ENCODE measurements at places on chromosomes 2 and 18.

- peak; percentile 47 for DNase-seq
Measured at GRCh38 chr2:44479127-44479887, 117.6 kb downstream of the CAMKMT start.

- DNase-seq = no peak
Measured at GRCh38 chr2:122101319-122101718, 345.9 kb downstream of the TSN start.

- no peak for DNase-seq
Measured at GRCh38 chr2:11093467-11093866, 61.8 kb upstream of the SLC66A3 start.

DNA sequence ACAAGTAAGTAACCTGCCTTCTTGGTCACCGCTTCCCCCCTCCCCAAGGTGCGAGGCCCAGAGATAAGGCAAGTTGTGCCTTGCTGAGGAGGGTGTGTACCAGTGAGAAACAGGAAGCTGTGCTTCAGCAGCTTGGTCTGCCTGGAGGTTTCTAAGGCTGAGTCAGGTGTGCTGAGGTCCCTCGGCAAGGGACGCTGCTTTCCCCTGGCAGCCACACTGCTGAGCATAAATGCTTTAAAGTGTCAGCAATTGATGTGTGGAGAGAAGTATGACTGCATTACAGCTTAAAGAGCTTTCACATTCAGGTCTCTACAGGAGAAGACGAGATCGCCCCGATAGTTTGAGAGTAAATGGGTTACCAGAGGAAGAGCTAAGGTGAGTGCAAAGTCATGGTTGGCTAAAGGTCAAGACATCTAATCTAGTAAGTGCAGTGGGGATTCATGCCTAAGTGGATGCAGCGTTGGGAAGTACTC is 86.9 kb downstream of the LIMS1 start:
- peak; percentile 75 for DNase-seq

- DNase-seq = no peak
Measured at GRCh38 chr18:59823596-59824195, 76.1 kb upstream of the PMAIP1 start.

DNA sequence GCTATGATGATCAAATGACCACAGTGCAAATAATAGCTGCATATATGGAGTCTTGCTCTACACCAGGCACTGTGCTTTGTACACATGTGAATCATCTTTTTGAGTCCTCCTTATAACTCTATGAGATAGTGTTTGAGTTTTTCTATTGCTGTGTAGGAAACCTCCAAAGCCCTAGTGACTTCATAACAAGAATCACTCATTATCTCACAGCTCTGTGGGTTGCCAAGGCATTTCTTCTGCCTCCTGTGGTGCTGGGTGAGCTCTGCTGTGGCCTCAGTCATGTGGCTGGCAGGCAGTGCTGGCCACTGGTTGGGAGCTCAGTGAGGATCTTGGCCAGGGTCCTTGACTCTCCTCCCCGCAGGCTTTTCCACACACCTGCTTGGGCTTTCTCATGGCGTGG is 153.4 kb downstream of the CAPN13 start:
- no peak for DNase-seq

- DNase-seq = no peak
Measured at GRCh38 chr2:84888401-84889276, 7.8 kb upstream of the TRABD2A start.

- DNase-seq = no peak
Measured at GRCh38 chr2:206096876-206097275, 10.9 kb upstream of the INO80D start.

DNA sequence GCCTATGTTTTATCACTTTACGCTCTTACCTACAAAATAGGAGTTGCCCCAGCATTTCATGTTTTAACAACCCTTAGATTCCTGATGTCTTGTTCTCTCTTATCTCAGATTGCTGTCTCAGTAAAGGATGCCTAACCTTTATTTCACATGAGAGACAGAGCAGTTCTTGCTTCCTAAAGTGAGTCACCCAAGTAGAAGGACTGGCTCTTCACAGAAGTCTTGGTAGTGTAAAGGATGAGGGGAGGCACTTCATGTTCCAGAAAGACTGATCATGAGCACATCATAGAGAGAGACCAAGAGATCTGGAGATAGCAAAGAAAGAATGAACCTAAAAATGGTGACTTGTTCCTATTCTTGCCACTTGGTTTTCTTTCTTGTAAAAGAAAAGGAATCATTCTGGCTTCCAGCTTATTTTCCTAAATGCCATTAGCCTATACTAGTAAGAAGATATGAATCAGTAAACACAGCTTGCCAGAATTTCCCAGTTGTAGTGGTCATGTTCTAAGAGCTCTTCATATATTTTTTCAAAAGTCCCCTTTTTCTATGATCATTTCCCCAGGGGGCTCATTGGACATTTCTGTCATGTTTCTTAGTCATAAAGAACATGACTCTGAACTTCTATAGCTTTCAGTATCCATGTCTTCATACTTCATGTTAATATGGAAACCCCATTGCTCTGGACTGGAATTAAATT is 54.9 kb downstream of the MAPRE2 start:
- DNase-seq = peak; percentile 17

DNA sequence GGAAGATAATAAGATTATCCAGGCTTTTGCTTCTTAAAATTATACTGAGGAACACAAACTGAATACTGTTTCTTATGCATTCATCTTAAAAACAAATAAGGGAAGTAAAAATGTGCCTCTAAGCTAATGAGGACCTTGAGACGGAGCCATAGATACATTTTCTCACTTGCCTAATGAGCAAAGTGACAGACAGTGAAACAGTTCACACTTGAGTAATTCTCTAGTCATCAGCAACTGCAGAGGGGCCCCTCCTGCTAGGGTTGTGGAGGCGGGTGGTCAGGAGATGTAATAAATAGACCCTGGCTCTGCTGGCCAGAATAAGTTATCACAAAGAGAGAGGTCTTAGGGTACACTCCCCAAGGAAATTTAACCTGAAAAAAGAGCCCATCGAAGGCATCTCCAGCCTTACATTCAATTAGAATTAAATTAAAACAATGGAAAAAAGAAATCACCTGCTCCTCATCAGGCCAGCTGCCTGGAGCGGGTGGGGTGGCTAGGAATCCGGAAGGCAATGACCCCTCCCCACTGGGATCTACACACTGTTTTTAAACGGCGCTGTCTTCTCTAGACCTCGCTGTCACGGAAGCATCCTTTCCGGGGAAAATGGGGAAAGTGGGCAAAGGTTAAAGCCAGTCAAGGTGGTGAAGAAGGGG is 32.6 kb upstream of the INSIG2 start:
- peak; percentile 69 for DNase-seq

- DNase-seq = no peak
Measured at GRCh38 chr2:135167273-135167672, 115.2 kb downstream of the RAB3GAP1 start.

GRCh38 chr18:63603772-63604171 is 16.6 kb downstream of the SERPINB13 start:
- DNase-seq = peak; percentile 49

DNA sequence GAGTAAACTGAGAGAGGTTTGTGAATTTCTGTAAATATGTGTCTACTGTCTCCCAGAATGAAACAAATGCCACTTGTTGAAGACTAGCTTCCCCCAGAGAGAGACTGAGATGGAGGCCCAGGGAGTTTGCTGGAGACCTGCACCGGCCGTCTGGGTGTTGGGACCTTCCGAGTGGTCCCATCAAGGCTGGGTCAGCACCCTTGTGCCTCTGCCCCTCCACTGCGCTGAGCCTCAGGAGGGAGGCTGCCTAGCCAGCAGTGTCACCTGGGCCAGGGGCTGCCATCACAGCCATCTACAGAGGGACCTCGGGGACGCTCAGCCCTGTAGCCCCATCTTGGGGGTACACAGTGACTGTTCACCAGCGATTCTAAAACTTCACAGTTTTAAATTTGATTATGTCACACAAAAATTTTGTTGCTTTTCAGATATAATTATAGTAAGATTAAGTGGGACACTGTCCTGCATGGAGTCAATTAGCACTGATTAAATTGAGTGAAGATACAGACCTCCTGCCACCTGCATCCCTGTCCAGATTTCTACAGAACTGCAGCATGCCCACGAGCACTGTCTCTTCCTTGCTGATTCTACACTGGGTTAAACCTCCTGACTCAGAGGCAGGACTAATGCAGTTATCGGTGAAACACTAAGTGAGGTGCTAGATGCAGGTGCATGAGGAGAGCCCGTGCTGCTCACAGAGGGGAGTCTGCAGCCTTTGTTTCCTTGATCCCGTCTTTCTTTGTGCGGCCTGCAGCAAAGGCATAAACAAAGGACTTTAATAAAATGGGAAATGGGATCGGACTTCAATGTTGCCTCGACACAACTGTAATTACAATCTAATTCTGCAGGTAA is 50.5 kb downstream of the TMEM18 start:
- no peak for DNase-seq
